ENCODE measurements at places on chromosomes 5 and 9. TPM values are rescaled to one million over a fixed set of nuclear protein-coding genes. Genes with fewer than 3 reads are reported as not detected.

- DNase-seq, result no peak
Observed at GRCh38 chr5:129656952-129657351, 90.9 kb upstream of the MINAR2 start.

DNA sequence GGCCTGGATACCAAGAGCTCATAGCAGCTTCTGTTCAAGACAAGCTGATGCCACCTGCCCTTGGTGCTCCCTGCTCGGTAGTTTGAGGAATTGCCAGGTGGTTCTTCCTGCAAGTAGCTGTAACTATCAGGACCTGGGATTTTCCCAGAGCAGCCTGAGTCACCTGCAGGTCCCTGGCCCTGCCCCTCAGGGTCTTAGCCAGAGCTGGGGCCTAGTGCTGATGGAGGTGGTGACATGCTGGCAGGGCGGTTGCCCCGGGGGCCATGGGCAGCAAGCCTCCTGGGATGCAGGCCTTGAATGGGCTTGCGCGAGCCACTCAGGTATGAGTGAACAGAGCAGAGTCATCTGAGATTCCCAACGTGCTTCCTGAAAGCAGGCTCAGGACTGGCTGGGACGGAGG is 262.3 kb downstream of the HSPA4 start:
- DNase-seq, result no peak

The CCL27 gene
- total RNA-seq, result not detected

The C6 gene
- 139 TPM for total RNA-seq

GRCh38 chr5:138538943-138539627 is 4.0 kb downstream of the ETF1 start:
- DNase-seq, result no peak

The C8G gene
- total RNA-seq, result 1.4 TPM

DNA sequence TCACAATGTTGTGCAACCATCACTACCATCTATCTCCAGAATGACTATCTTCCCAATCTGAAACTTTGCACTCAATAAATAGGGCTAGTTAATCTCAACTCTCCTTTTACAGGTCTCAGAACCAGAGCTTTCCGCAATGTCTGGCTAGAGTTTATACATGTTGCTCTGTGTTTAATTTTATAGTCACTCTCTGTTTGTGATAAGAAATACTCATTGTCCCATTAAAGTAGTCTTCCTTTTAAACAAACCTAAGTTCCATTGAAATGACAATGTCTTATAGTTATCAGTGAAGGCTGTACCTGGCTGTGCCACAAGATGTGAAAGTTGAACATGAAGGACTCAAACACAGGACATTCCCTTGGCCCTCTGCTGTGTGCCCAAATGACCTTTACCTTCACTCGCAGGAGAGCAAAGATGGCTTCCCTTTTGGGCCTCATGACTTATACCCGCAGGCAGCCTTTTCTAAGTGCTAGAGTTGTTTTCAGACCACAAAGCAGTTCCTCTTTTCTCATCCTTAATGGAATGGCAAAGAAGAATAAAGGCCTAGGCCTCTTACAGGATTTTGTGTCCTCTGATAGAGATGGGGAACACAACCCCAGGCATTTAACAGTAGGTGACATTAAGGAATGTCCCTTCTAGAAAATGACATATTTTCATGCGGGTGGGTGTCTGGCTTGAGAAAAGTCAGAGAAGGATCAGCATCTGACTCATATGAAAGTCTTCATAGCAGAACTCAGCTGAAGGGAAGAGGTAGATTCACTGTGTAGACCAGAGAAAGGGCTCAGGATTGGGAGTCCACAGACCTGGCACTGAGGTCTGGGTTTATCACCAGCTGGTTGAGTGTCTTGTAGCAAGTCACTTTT is 69.6 kb upstream of the ATP10B start:
- no peak for DNase-seq

DNA sequence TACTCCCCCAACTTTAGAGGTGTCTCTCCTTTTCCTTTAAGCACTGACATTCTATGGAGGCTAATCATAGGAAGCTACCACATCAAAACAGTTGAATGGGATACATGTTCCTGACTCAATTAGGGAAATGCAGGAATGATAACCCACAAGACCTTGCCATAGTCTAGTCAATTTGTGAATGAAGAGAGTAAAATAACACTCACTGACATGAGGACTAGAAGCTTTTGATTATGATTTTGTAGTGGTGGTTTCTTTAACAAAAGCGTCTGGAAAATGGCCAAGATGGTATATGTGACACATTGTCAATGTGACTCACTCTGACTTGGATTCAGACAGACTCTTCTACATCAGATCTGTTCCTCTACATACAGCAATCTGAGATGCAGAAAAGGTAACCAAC is 13.7 kb upstream of the PRELID2 start:
- DNase-seq, result no peak

GRCh38 chr5:36670548-36670947 is 64.1 kb downstream of the SLC1A3 start:
- no peak for DNase-seq

The MCTP1 gene
- total RNA-seq, result 5.0 TPM
